Putamen (tissue), 1 donor: ENCODE measurements at places on chromosomes 7 and 10.

DNA sequence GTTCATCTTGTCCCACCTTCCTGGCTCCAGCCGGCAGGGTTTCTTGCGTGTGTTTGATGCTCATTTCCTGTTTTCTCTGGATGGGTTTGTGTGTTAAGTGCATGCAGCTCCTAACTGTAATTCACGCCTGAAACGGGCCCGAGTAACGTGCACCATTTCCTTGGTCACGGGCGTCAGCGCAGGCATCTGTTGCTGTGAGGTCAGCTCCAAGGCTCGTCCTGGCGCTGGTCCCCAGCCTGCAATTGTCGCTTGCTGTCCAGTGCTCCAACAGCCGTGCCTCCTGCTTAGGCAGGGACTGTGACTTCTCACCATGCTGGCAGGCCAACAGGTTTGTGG, 201.1 kb downstream of the GLRX3 start:
- no peak for DNase-seq

- no peak for DNase-seq
Observed at GRCh38 chr10:4984971-4985594, 18.6 kb downstream of the AKR1C2 start.

DNA sequence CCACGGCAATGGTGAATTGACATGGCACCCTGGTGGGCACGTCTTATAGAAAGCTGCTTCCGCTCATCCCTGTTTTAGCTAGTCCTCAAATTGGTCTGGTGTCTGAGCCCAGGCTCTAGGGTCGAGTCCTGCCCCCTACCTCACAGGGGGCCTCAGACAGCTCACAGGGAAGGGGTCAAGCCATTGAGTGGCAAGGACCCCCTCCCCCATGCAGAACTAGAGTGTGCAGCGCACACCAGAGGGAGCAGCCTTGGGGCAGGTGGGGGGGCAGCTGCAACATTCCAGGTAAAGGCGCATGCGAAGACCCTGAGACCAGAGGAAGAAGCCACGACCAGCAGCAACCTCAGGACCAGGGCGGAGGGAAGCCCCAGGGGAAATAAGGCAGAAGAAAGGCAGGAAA, 240.4 kb upstream of the PPP2R2D start:
- no peak for DNase-seq

- no peak for DNase-seq
Observed at GRCh38 chr10:91424016-91424415, 13.9 kb downstream of the HECTD2 start.

- no peak for DNase-seq
Observed at GRCh38 chr7:157044147-157044687, 33.8 kb upstream of the MNX1 start.

GRCh38 chr10:70742537-70743429, 42.4 kb downstream of the TBATA start:
- no peak for DNase-seq

DNA sequence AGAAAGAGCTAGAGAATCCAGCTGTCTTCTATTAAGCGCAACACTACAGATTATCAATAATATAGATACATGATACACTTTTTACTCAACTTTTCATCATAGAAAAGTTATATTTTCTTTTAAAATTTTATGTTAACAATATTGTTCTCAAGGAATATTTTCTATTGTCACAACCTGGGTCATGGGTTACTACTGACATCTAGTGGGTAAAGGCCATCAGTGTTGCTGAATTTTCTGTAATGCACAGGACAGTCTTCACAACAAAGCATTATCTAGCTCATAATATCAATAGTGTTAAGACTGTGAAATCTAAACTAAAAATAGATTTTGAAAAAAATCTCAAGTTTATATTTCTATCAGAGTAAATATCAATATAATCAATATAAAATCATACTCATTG, 209.8 kb downstream of the ZNF33B start:
- DNase-seq: no peak

DNA sequence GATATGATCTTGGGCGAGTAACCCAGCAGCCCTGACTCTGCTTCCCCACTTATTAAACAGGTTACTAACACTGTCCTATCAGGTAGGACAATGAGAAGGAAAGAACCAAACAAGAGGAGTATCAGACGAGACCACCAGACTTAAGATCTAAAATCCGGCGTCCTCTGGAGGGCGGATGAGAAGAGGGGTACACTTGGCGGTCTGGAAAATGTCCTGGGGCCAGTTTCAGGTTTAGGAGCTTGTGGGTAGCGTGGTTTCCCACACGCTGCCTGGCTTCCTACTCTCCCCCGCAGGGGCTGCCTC, 635 bp downstream of the ZNF32 start:
- no peak for DNase-seq

DNA sequence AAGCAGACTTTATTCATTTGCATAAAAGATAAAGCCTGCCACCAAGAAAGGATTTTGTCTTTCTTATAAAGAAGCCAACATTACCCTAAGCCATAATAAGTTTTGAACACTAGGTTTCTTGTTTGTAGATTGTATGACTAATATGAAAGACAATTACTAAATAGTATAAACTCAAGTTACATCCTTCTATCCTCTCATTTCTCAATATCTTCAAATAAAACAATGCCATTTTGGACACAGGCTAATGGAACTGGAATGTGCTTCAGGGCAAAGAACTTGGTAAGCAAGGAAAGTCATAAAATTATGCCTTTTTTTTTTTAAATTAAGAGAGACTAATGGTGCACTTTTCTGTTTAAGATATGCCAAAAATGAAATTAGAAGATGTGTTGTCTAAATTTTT, 137.7 kb downstream of the DKK1 start:
- DNase-seq: no peak

DNA sequence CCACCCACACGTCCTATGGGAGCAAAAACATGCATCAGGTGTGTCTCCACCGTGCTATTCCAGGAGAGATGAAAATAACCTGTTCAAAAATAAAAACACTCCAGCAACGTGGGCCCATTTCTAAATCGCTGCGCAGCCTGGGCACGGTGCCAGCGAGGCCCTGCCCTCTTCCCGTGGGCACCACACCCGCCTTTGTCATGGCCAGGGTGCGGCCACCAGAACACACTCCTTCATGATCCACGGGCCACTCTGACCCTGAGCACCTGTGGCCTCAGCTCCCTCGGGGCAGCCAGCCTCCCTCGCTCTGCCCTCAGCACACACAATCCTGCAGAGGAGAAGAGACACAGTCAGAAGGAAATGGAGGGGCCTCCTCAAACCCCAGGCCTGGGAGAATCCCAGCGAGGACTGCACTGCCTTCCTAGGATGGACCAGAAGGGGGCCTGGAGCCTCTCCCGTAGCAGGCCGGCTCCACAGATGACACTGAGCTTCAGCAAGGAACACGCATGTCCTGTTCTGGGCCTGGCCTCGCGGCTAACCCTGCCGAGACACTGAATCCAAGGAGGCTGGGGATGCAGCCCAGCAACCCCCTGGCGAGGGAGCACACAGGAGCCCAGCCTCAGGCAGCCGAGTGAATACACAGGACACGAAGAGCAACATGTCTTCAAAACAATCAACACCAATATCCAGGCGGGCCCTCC, 169.0 kb downstream of the MAD1L1 start:
- DNase-seq: no peak

- no peak for DNase-seq
Observed at GRCh38 chr10:102375867-102376266, 19.6 kb upstream of the NFKB2 start.

DNA sequence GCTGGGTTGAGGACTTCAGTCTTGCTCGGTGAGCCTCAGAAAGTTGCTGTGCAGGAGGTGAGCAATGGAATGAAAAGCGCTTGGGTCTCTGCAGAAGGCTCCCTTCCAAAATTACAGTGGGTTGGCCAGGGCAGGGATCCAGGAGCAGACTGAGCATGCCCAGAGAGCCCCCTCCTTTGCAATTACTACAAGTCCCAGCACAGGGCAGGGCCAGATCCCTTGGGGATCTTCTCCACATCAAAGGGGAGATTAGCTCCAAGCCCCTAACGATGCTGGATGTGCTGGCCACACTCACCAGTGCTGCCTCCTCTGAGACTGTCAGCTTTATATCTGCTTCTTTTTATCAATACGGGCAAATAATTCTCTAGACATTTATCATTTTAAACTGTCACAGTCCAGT, 337.5 kb downstream of the RPS24 start:
- no peak for DNase-seq

DNA sequence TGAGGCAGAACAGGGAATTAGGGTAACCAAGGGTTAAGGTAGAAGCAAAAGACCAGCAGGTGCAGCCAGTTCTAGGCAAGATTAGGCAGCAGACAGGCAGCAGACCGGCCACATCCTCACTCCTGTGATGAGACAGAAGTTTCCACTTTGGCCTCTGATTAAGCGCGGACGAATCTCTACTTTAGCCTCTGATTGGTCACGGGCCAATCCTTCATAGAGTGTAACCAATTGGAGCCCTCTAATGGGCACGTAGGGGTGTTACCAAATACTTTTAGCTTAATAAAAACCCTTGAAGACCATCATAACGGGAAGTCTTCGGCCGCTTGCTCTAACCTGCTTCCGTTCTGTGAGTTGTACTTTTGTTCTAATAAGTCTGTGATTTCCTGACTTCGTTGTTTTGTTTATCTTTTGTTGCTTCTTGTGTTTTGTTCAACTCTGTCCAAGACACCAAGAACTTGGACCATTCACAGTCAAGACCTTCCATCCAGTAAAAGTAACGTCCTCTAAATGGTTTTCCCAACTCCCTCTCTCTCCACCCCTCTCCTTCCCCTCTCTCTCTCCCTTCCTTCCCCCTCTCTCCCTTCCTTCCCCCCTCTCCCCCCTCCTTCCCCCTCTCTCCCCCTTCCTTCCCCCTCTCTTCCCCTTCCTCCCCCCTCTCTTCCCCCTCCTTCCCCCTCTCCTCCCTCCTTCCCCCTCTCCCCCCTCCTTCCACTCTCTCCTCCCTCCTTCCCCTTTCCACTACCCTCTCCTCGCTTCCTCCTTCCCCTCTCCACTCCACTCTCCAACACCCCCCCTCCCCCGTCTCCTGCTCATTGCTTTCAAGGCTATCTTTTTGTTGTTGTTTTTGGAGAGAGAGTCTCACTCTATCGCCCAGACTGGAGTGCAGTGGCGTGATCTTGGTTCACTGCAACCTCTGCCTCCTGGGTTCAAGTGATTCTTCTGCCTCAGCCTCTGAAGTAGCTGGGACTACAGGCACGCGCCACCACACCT, 13.2 kb upstream of the MALSU1 start:
- DNase-seq: no peak

DNA sequence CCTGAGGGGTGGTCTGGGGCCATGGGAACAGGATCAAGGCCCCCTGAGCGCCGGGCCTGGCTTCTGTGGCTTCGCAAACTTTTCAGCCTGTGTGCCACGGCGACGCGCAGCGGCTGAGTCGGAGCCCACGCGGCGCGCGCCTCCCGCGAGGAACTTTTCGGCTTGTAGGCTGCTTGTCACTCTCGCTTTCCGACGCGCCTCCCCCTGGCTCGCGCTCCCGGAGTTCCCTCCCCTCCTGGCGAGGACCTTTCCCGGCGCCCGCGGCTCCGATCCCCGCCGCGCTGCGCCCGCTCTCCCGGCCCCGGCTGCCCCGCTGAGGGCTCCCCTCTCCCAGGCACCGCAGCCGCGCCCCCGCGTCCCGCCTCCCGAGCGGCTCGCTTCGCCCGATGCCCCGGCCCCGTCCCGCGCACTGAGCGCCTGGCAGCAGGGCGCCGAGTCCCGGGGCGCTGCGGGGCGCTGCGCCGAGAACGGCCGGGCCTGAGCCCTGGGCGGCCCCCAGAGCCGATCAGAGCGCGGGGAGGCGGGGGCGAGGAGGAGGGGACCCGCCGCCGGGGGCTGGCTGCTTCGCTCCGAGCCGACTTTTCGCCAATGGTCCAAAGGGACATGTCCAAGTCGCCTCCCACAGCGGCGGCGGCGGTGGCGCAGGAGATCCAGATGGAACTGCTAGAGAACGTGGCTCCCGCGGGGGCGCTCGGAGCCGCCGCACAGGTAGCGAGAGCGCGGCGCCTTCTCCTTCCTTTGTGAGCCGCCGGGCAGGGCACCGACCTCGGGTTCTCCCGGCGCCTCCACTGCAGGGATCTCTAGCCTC, at the start of gene CACNB2:
CACNB2 (plus strand) TSS at position 276 of the 808 bp plus-strand sequence.
- DNase-seq: peak; percentile 80

- DNase-seq: peak; percentile 44
Observed at GRCh38 chr10:17644485-17644943, 563 bp downstream of the STAM start.

DNA sequence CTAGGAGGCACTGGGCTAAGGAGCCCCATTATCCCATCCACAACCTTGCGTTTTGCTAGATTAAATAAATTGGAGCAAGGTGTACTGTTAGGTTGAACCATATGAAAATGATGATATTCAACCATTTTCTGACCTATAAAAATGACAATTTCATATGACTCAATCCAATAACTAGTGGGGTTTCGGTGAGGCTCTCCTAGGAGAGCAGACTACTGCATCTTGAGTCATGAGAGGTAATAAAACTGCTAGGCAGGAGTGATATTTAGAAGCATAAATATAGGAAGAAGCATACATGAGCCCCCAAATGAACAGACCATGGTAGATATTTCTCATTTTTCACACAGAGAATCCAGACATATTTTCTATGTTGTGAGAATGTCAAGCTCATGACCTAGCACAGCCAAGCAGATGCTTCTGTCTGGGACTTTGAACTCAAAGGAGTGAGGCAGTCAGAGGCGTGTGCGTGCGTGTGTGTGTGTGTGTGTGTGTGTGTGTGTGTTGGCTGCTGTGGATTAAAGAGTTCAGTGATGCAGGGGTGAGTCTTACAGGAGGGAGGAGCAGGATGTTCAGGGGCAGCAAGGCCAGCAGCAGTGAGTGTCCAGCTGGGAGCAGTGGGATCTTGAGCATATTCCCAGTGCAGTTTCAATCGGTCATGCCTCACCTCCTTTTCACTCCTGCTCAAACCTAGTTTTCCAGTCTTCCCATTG, 17.8 kb upstream of the WDR11 start:
- DNase-seq: no peak

- no peak for DNase-seq
Observed at GRCh38 chr10:75280236-75280635, 44.5 kb upstream of the COMTD1 start.

GRCh38 chr10:7159928-7160327, 250.9 kb downstream of the SFMBT2 start:
- no peak for DNase-seq

DNA sequence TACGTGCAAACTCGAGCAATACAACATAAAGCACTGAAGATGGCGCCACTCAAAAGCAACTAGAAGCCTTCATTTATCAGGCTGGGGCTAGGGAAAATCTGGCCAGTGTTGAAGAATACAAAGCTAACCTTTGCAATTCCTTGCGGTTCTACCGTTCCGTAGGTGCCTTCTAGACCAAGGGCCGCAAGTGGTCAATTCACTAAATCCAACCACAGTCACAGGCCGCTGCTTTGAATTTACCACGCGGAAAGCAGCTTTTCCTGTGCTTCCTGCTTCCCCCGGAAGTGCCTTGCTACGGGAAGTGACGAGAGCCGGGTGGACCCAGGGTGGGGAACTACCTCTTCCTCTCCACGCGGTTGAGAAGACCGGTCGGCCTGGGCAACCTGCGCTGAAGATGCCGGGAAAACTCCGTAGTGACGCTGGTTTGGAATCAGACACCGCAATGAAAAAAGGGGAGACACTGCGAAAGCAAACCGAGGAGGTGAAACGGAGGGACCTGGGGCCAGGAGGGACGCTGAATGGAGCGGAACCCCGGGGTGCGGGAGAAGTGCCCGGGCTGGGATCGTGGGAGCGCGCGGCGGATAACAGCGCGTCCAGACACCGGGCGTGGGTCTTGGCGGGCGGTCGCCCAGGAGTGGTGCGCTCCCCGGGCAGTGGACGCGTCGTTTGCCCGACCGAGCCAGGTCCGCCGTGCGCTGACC, at the start of gene DDX21:
DDX21 (plus strand) TSS at position 339 of the 701 bp plus-strand sequence; CDS start at position 395, 56 bp downstream.
- DNase-seq: peak; percentile 93
